MCF 10A (cell line): ENCODE measurements at places on chromosomes 5 and 9.
A peak's percentile ranks its signal among the peaks of the same experiment; 100 is the strongest.

DNA sequence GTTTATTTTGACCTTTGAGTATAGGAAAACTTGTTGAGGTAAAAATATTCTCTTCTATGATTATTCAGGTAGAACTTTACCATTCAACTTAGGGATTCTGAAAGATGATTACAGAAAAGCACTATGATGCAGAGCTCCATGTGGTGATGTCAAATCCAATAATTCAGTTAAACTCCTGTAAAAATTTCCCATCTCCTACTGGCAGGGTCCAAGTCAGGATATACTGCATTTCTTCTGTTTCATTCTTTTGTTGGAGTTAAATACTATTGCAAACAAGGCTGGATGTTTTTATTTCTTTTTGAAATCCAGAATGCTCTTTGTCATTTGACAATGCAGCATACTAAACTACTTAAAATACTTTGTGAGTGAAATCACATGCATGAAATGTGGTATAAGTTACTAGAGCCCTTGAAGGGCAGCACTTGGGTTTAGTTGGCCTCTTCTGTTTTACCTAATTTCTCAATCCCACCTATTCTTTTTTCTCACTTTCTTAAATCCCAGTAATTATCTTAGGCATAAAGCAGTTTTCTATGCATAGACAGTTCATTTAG lies 204.5 kb downstream of the FBXL7 start:
- no peak for DNase-seq

- no peak for DNase-seq
Observed at GRCh38 chr5:139806726-139807646, 11.4 kb downstream of the PSD2 start.

- DNase-seq, result no peak
Observed at GRCh38 chr5:89179731-89180130, 296.7 kb upstream of the MEF2C start.

DNA sequence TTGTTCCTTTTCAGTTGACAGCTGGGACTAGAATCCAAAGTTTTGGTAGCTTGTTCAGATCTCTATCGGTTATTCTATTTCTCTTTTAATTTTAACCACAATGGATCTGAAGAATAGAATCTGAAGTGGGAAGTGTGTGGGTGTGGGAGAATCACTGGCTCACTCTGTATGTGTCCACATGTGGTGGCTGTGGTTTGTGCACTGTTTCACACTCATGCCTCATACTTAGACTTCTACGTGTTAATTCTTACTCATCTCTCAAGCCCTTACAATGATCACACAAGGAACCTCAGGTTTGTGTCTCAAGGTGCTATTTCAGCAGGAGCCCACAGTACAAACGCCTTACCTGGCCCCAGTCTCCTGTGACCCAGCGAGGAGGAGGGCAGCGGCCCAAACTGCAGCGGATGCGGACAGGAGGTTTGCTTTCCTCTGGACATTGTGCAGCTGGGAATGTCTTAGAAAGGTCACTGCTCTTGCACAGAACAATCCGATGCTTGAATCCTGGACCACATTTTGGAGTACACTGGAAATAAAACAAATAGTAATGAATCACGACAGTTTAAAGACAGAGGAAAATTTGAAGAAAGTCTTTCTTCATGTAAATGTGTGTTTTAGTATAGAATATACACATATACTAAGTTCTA lies 309.1 kb downstream of the ADAMTS6 start:
- peak; percentile 14 for DNase-seq

GRCh38 chr5:84265130-84265529 lies 119.5 kb downstream of the EDIL3 start:
- DNase-seq, result no peak

DNA sequence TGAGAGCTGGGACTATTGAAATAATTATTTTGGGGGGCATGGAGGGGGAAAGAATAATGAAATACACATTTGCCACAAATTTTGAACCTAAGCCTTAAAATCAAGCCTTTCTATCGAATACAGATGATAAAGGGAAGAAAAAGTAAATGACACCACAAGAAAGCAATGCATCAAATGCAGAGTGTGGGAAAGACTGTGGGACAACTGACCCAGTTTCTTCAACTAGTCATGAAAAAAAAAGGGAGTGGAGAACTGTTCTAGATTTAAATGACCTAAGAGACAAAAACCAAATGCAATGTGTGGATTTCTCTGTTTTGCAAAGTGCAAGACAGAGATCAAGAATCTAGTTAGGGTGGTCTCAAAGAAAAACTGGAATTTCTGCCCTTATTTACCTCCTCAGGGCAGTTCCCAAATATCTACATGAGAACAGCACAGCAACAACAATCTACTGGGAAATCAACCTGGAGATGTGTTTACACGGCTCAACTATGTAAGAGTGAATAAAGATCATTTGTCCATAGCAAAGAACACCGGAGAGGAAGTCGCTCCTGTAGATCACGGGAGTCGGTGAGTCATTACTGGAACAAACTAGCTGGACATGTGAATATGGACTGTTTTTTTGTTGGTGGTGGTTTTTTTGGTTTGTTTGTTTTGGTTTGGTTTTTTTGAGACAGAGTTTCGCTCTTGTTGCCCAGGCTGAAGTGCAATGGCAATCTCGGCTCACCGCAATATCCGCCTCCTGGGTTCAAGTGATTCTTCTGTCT lies 145.9 kb downstream of the DROSHA start:
- DNase-seq, result peak; percentile 46

- peak; percentile 62 for DNase-seq
Observed at GRCh38 chr5:105101577-105101976, 1539.0 kb upstream of the NUDT12 start.

DNA sequence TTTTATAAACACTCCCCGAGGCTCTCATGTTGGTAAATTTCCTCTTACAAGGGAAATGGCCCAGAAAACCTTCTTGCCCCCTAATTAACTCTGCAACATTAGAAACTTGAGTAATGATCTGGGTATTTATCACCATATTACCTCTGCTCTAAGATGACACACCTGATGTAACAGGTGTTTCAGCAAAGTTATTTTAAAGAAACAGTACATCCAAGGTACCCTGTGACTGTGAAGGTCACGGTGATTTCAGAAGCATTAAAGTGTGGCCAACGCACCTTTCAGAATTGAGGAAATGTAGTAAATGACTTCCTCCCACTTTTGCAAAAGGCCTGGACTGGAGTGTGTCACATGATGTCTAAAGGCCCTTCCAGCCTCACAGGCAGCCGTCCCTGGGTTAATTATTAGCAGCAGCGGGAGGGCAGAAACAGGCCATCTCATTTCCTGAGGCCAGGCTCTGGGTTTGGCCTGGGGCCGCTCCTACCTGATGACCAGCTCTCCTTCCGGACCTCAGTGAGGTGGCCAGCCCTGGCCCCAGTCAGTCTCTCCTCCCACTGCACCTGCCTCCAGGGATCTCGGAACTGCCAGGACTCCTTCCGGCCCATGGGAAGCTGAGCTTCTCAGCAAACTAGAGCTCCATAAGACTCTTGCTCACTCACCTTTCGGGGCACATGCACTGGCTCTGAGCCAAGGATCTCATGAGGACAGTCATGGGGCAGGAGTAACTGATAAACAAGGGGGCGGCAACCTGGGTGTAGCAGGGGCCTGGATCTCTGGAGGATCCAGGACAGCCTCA lies 20.7 kb downstream of the PTPN3 start:
- peak; percentile 56 for DNase-seq
